Small intestine (tissue), 16 donors: ENCODE measurements at places on chromosomes 6 and 20.

DNA sequence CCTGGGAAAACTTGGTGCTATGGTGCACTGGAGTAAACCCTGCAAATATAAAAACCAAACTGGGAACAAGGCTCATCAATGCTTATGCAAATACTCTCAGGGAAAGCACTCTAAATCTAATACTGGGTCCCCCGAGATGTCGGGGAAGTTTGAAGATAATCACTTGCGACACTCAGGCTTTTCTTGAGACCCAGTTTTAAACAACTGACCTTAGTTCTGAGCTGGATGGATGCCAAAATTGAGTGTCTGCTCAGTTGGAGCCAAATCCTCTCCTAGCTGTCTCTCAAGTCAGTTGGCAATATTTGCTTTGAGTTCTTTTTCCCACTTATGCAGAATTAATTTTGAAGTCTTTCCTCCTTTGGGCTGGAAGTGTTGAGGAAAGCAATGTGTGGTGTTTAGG is 75.5 kb upstream of the CD2AP start:
- DNase-seq, result no peak

- no peak for DNase-seq
Measured at GRCh38 chr6:45640081-45640491, 262.4 kb upstream of the SUPT3H start.

DNA sequence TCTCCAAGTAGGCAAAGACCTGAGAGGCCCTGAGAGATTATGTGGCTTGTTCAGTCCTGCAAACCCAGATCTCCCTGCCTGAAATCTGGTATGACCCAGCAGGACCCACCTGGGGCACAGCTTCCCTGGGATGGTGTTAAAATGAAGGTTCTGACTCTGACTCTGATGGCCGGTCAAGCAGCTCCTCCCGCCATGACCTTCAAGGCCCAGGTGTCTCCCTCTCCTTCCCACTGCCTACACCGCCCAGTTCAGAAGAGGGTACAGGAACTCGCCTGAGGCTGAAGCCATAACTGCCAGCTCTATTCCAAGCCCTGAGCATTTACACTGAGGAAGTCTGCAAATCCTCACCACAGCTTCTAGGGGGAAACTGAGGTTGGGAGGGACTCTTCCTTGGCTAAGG is 5.9 kb upstream of the CST7 start:
- DNase-seq, result no peak

DNA sequence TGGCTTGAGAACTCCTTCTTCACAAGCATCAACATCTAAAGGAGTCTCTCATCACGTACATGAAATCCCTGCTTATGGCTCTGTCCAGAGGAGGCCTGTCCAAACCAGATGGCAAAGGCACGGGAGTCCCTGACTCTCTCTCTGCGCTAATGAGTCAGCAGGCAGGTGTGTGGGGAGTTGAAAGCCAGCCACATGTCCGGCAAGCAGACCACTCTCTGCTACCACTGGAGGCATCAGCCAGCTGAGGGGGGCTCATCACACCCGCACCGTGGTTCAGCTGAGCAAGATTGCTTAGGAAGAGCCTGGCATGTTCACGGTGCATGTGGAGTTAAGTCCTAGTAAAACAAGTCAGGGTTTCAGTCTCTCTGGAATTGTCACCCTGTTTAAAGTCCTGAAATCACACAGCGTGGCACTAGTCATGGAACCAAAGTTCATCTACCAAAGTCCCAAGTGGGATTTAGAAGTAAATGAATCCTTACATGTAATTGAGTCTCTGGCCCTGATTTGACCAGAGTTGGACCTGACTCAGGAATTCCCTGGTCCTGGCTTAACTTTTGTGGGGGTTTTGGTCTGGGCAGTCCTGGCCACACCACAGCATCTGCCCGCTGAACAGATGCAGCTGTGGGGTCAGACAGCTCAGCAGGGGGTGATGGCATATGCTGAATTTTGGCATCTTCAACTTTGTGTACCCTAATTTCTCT is 155.2 kb upstream of the RIN2 start:
- DNase-seq, result no peak

DNA sequence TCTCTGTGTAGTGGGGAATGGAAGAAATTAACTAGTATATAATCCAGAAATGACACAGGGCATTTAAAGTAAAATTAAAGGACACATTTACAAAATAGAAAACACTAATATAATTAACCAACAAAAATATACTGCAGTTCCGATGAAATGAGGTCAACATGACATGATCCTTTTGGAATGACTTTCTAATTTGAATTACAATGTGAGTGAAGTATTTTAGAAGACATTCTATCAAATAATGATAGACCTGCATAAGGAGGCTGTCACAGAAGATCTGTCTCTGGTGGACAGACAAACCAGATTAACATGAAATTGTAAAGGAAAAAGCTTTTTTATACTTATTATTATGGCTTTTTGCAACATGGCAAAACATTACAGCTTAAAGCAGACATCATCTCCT is 100.6 kb upstream of the FAM184A start:
- DNase-seq, result no peak

DNA sequence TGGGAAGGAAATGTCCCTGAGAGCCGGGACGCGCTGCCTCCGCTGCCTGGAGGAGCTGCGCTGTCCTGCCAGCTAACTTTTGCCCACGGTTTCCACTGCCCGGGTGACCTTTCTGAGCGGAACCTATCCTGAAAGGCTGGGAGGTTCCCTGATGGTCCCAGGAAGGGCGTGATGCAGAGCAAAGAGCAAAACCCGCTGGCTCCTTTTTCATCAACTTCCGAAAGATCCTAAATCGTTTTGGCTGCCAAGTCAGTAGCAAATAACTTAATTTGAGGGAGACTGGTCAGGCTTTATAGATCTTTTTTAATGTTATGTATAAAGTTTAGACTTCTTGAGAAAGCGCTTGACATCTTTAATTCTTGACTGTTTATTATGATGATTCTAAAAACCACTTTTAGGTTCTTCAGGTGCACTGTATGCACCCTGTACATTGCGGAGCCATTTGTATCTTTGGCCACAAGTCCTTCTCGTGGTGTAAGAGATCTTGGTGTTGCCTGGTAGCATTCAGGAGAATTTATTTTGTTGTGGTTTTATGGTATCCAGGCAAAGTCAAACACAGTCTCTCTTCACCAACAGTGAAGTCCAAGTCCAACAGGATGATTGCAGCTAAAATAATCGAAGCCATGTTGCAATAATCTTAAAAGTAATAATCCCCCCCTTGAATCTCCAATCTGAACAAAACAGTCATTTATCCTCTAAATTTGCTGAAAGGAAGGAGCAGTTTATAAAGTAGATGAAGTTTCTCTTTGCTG is at the start of gene SYNE1:
Gene SYNE1, minus strand, starts transcription at position 67 of the 752 bp plus-strand sequence. CDS start 9,031 bp downstream, outside the sequence.
- no peak for DNase-seq

DNA sequence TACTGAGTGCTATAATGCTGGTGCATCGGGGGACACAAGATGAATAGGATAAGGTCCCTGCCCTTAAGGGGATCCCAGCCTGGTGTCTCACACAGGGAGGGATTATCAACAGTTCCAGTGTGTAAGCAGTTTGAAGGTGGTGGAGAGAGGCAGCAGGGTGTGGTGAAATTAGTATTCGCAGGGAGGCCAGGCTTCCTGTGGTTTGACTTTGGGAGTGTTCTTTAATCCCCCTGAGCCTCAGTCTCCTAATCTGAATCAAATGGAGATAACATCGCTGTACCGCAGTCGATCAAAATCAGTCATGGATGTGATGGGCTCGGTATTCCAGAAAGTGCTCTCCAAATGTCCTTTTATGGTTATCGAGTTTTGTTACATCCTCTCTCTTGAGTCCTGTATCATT is 288.1 kb upstream of the SUPT3H start:
- no peak for DNase-seq

DNA sequence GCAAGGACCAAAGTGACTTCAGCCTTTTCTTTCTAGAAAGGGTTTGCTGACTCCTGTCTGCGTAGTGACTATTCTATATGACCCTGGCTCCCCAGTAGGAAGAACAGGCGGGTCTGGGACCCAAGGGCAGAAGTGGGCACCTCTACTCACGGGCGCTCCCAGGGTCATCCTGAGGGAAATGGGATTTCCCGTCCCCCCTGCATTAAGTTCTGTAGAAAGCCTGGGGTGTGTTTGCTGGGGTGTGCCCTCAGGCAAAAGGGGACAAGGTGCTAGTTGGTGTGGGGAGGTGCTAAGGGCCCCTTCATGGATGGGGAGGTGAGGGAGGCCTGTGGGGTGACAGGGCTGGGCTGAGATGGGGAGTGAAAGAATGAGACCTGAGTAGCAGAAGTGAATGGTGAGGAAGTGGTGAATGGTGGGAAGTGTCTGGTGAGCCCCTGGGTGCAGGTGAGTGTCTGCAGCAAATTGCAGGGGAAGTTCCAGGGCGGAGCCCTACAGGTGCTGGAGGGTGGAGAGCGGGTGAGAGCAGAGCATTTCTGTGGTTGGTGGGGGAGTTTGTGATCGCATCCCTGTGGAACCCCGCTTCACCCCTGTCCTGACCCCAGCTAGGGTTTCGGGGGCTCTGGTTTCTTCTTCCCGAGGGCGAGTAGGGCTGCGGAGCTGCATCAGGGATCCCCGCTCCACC is 21.1 kb downstream of the RAET1L start:
- peak; percentile 13 for DNase-seq

DNA sequence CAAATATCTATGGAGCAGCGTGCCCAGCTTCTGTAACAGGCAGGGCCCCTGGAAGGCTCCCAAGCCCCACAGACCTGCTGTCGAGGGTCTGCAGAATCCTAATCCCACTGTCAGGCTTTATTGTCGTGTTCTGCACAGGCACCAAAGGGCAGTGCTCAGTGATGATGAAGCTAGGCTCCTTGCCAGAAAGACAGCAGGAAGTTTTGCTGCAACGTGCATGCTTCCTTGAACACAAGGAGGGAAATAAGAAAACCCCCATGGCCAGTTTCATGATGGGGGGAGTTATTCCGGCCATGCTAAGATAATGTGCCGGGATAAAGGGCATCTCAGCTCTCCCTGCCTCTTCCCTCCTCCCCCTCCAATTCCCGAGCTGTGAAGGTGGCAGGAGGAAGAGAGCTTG is 109.4 kb upstream of the KCNG1 start:
- DNase-seq, result peak; percentile 62
